ENCODE measurements at places on chromosomes 2 and 18. TPM values are rescaled to one million over a fixed set of nuclear protein-coding genes. Genes with fewer than 3 reads are reported as not detected.

GRCh38 chr18:47931718-47932103, 1.3 kb upstream of the SMAD2 start:
- peak; percentile 34 for DNase-seq

- peak; percentile 42 for DNase-seq
Observed at GRCh38 chr2:190318931-190319554, 583 bp downstream of the HIBCH start.

GRCh38 chr2:114238910-114239559, 203.4 kb upstream of the DPP10 start:
- DNase-seq = no peak

RAB6C gene
- not detected for total RNA-seq

DNA sequence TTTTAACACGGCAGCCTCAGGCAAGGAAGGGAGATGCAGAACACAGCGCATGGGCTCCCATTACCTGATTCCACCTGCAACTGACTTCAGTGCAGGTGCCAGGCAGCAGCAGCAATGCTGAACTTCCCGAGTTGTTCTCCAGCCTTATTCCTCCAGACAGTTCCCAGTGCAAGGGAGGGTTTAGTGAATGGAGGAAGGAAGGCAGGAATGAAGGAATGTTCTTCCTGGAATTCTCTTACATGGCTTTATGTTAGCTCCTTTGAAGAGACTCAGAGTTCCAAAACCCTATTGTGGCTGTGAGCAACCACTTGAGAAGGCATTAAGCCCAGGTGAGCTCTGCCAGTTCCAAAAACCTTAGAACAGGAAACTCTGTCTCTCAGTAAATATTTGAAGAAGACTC, 45.5 kb downstream of the SERPINB7 start:
- no peak for DNase-seq

- no peak for DNase-seq
Observed at GRCh38 chr2:174952607-174953006, 52.6 kb downstream of the CHN1 start.

C2orf78 gene
- not detected for total RNA-seq

- no peak for DNase-seq
Observed at GRCh38 chr2:153532140-153532539, 53.6 kb upstream of the RPRM start.

- no peak for DNase-seq
Observed at GRCh38 chr2:21837168-21837960, 713.6 kb downstream of the TDRD15 start.
